ENCODE measurements at places on chromosomes 7 and 10. TPM values are rescaled to one million over a fixed set of nuclear protein-coding genes. Genes with fewer than 3 reads are reported as not detected.

DNA sequence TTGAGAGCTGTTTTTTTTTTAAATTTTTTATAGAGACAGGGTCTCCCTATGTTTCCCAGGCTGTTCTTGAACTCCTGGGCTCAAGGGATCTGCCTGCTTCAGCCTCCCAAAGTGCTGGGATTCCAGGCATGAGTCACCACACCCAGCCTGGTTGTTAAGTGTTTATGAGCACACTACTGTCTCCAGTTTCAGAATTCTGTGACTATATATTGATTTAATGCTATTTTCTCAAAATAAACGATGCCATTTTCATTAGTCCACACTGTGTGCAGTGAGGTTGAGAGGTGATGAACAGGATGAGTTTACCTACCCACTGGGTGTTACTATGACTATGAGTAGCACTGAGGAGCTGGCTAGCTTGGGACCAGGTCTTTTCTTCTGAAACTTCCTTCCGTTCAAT lies 110.9 kb upstream of the FAM180A start:
- no peak for DNase-seq

GRCh38 chr7:29329686-29330085 lies 135.1 kb downstream of the CHN2 start:
- no peak for DNase-seq

GRCh38 chr7:475951-476441 lies 43.6 kb downstream of the PDGFA start:
- no peak for DNase-seq

DNA sequence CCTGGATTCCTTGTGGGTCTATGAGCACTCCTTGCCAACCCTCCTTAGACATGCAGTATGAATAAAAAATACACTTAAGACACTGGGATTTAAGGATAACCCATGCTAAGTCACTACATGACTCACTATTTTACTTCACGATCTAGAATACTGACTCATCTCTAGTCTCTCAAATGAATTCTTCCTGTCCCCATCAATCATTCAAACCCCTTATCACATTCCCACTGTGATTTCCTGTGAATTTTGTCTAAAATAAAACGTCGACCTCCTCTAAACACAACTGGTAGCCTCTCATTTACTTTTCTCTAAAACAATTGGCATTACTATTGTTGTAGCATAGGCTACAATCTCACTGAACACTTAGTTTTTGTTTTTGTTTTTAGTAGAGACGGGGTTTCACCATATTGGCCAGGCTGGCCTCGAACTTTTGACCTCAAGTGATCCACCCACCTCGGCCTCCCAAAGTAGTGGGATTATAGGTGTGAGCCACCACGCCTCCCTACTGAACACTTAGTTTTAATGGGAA lies 3.9 kb upstream of the IQUB start:
- no peak for DNase-seq

- no peak for DNase-seq
Observed at GRCh38 chr10:12909836-12910185, 91.7 kb downstream of the CCDC3 start.

TMEM120A gene
- 56.2 TPM for polyA plus RNA-seq

GPR26 gene
- polyA plus RNA-seq = 0.07 TPM

TNS3 gene
- polyA plus RNA-seq = 87.4 TPM
